ENCODE measurements at places on chromosomes 13 and 19.

- DNase-seq = no peak
Measured at GRCh38 chr19:39752390-39752789, 14.6 kb upstream of the CLC start.

- peak; percentile 24 for DNase-seq
Measured at GRCh38 chr13:113297370-113298042, 467 bp downstream of the LAMP1 start.

DNA sequence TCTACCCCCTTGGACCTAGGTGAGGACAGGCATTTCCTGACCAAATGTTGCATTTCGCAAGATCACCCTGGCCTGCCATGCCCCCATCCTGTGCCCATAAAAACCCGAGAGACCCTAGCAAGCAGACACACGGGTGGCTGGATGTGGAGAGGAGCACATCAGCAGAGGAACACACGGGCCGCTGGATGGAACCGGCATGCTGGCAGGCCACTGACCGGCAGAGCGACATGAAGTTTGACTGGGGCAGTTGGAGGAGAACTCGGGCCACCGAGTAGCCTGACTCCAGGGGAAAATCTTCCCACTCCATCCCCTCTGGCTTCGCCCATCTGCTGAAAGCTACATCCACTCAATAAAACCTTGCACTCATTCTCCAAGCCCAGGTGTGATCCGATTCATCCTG lies 329.3 kb downstream of the FGF9 start:
- DNase-seq = no peak

GRCh38 chr13:111248822-111249221 lies 71.6 kb upstream of the TEX29 start:
- no peak for DNase-seq

GRCh38 chr13:22235285-22235949 lies 564.5 kb downstream of the FGF9 start:
- no peak for DNase-seq
